Astrocyte (in vitro differentiated cells and primary cell): ENCODE measurements at places on chromosomes 2 and 18.

DNA sequence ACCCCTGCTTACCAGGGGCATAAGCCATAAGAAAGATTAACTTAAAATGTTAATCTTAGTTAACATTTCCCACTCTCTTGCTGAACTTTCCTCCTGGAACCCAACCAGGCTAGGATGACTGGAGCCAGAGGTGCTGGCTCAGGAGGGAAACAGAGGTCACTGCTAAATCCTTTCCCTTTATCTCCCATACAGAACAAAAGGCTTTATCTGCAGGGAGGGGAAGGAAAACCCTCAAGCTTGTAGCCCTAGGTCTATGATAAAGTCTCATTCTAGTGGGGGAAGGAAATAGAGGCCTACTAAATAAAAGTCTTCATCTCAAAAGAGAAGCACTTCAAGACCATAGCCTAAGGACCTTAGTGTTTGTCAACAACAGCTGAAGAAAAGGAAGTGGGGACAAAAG lies 18.6 kb downstream of the HIBCH start:
- DNase-seq: no peak

- DNase-seq: no peak
Measured at GRCh38 chr18:54130177-54130576, 94.3 kb downstream of the MBD2 start.

DNA sequence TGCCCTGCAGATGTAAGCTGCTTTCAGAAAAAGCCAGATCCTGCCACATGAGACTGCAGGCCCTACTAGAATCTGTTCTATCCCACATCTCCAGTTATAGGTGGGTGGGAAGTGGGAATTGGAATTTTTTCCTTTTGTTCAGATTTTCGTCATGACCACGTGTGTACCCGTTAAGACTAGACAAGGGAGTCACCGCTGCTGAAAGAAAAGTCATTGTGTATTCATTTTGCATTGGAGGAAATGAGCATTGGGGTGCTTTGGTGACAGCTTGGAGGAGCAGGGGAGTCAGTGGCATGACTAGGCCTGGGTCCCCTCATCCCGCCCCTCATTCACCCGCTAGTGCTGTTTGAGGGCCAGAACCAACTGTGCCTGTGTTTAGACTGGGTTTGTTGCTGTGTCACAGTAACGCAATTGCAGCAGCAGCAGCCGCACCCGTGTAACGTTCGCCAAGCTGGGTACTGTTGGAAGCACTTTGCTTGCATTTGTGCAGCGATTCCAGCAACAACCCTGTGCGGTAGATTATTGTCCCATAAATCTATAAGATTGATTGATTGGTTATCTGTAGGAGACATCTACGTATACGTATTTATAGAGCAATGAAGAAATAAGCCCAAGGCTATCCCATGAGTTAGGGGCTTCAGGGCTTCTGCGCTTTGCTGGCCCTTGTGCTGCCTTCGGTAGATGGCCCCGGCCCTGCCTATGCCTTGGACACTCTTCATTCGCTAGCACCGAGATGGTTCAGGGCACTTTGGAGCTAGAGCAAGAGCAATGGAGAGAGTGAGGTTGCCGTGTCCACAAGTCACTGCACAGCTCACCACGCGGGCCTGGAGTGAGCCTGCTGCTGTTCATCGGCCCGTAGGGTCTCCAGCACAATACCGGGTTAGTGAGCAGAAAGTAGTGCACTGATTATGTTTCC lies 194.9 kb downstream of the AGAP1 start:
- no peak for DNase-seq

DNA sequence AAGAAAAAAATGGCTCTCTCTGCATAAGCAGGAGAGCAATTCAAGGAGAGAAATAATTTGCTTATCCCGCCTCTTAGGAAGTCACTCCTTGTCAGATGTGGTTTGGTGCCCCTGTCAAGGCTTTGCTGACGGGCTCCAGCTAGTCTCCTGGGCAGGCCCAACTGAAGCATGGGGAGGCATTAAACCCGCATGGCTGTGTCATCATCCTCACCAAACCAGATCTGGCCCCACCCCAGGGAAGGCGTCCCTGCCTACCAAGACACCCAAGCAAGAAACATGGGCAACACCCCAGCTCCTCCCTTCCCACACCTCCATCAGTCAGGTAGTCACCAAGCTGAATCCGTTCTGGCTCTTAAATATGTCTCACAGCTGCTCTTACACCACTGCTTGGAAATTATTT lies 108.0 kb downstream of the SGPP2 start:
- DNase-seq: no peak

- peak; percentile 36 for DNase-seq
Measured at GRCh38 chr2:62501794-62502500, 4.0 kb downstream of the TMEM17 start.

- DNase-seq: no peak
Measured at GRCh38 chr2:37790019-37790418, 118.6 kb upstream of the CDC42EP3 start.

DNA sequence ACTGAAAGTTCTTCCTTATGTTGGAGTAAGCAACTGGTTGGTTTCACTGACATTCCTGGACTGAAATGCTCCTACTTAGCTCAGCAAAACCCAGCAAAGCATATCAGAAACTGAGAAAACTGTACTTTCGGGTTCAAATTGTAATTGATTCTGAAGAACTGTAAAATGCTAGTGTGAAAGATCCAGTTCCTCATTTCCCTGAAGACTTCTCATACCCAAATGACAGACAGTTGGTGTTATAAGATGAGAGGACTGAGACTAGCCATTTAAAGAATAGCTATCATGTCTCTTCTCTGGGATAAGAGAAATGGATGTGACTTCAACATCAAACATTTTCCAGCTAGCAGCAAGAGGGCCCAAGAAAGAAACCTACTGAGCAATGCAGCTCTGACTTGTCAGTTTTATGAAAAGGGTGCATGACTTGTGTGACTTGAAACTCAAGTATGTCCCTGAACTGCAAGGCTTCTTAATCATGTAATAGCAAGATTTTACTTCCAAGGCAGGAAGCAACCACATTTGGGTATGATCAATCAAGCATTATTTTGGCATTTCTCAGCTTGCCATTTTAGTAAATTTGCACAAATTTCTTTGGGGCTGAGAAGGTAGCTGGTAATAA lies 420.3 kb upstream of the MMADHC start:
- DNase-seq: no peak

- DNase-seq: no peak
Measured at GRCh38 chr2:127479866-127480743, 46.2 kb downstream of the IWS1 start.

DNA sequence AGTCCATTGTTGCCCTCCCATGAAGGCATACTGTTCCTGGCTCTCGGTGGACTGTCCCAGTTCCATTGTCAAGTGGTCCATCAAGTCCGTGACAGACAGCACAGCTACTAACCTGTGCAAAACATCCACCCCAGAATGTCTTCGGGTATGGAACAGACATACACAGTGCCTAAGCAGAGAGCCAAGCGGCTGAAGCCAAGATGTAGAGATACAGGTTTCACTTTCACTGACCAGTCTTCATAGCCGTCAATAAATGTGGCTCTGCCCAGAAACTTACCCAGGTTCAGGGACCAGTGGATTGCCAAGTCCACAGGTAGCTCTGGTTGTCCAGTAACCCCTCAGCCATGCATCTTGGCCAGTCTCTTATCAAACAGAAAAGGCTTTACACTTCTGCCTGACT lies 10.7 kb upstream of the PAPOLG start:
- DNase-seq: no peak

GRCh38 chr2:75321599-75321922 lies 122.2 kb upstream of the TACR1 start:
- DNase-seq: no peak

DNA sequence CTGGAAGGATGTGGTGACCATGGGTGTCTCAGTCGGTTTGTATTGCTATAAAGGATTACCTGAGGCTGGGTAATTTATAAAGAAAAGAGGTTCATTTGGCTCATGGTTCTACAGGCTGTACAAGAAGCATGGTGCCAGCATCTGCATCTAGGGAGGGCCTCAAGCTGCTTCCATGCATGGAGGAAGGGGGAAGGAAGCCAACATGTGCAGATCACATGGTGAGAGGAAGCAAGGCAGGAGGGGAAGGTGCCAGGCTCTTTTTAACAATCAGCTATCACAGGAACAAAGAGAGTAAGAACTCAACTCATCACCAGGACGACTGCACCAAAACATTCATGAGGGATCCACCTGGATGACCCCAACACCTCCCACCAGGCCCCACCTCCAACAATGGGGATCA lies 209.4 kb downstream of the CDH20 start:
- no peak for DNase-seq

DNA sequence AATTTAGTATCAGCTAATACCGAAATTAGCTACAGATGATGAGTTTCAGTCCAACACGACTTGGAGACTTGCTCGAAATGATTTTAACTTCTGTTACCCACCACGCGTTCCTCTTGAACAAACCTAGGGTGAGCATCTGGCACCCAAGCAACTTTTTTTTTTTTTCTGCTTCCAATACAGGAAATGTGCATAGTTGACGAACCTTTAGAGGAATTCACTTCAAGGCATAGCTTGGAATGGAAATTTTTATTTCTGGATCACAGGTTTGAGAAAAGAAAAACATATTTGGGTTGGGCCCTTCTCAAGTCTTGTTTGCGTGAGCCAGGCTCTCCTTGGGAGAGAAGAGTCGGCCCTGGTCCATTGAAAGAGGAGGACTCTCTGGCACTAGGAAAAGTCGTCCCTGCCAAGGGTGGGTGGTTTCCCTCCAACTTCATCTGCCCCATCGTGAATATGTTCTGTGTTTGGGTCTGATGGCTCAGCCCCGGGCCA lies 37.4 kb upstream of the RPL31 start:
- no peak for DNase-seq

DNA sequence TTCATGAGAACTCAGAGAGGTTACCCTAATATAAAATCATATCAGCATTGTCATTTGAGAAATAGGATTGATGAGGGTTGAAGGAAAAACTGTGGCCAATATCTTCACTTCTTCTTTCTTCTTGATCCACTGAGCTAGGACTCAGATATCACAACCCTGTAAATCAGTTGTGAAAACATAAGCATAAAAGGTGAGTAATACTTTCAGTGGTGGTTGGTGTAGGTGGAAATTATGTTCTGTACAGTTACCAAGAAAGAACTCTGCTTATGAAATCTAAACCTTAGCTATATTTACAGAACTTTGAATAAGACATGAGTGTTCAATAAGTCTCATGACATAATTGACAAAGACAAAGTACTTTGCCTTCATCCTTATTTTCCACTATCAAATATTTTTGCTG lies 56.3 kb downstream of the PAX3 start:
- no peak for DNase-seq

GRCh38 chr2:168469281-168469988 lies 13.4 kb downstream of the CERS6 start:
- no peak for DNase-seq

DNA sequence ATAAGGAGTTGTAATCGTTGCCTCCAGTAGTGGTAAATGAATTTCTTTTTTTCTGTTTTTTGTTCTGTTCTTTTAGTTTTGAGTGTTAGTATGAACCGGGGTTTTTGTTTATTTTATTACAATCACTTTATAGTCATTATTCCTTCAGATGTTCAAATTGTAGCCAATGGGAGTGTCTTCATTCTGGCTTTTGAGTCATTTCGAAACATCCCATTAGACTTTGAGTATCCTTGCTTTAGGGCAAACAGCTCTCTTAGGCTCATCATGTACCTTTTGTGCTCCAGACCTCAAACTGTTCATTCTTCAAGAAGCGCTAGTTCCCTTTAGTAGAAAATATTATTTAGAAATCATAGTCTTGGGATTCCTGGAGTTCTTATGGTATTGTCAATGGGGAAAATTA lies 54.2 kb upstream of the PAX3 start:
- no peak for DNase-seq

- no peak for DNase-seq
Measured at GRCh38 chr18:34643989-34644388, 66.1 kb upstream of the DTNA start.

DNA sequence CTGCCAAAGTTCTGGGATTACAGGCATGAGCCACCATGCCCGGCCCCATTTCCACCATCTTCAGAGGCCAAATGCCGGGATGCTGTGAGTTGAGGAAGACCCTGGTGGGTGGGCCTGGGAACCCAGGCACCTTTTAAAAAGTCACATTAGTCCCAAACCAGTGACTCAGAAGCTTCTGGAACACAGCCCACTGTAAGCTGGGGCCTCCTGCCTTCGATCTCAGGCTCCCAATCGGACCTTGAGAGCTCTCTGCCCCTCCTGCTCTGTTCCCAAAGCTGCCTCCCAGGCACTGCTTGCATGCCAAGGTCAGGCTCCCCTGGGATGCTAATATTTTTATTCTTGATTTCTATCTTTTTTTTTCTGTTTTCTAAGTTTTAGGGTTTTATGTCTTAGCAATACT lies 4.2 kb downstream of the ADCY3 start:
- DNase-seq: no peak

DNA sequence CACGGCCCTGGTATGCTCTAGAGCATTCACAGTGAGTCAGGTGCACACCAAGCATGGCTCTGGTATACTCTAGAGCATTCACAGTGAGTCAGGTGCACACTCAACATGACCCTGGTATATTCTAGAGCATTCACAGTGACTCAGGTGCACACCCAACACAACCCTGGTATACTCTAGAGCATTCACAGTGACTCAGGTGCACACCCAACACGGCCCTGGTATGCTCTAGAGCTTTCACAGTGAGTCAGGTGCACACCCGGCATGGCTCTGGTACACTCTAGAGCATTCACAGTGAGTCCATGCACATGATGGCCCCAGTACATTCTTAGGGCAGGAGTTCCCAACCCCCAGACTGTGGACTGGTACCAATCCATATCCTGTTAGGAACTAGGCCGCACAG lies 158.1 kb downstream of the EIPR1 start:
- DNase-seq: no peak

DNA sequence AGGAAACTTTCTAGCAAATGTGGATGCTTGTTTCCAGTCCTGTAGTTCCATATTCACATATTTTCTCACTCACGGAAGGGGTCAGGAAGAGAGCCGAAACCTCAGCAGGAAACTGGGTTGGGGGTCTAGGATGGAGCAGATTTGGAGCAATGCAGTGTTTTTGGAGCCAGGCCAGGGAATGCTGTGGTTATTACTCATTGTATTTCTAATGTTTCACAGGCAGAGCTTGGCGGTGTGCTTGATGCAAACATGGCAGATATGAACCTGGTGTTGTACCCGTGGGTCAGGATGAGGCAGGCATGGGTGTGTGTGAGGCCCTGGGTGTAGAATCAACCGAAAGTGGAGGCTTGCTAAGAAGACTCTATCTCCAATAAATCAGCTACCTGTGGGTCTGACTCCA lies 34.6 kb upstream of the ACKR3 start:
- peak; percentile 95 for DNase-seq

DNA sequence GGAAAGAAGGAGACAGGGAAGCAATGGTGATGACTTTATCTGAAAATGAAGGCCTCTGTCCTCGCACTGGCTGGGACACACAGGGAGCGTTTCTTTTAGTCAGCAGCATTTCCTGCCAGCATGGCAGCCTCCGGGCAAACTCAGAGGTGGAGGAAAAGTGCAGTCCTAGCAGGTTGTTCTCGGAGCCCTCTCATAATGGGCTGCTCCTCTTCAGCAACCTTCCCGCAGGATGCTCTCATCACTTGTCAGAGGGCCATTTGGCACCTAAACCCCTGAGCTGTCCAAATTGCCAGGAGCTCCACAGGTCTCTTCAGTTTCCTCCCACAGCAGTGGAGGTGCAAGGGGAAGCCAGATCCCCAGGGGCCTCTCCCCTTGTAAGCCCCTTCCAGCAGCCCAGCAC lies 6.2 kb downstream of the STK39 start:
- peak; percentile 13 for DNase-seq
